Breast epithelium (tissue), 4 donors: ENCODE measurements at places on chromosomes 3 and 15. TPM values are rescaled to one million over a fixed set of nuclear protein-coding genes. Genes with fewer than 3 reads are reported as not detected.
A peak's percentile ranks its signal among the peaks of the same experiment; 100 is the strongest.

DNA sequence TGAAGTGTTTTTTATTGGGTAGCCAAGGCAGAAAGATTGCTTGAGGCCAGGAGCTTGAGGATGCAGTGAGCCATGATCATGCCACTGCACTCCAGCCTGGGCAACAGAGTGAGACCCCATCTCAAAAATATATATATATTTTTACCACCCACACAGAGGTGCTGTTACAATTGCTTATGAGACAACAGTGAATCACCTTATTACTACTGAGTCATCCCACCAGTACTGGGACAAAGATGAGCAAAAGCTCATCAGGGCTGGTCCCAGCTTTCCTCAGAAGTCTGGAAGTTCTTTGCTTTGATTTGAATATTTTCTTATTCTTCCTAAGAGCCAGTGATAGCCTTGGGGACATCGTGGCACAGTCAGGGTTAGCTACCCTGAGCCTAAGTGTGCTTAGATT lies 207.7 kb downstream of the SOX2 start:
- DNase-seq = no peak

- DNase-seq = no peak
These were observed 8.5 kb downstream of the TNK2 start for GRCh38 chr3:195899701-195900435.

The C3orf52 gene
- 23.6 TPM for total RNA-seq

DNA sequence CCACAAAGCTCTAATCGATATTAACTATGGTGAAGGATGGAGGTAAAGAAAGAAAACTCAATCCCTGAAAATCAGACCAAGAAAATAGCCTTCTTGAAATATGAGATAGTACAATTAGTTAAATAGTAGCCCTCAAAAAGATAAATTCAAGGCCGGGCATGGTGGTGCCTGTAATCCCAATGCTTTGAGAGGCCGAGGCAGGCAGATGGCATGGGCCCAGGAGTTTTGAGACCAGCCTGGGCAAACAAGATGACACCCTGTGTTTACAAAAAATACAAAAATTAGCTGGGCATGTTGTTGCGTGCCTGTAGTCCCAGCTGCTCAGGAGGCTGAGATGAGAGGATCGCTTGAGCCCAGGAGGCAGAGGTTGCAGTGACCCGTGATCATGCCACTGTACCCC lies 31.6 kb upstream of the CEP152 start:
- DNase-seq = no peak

DNA sequence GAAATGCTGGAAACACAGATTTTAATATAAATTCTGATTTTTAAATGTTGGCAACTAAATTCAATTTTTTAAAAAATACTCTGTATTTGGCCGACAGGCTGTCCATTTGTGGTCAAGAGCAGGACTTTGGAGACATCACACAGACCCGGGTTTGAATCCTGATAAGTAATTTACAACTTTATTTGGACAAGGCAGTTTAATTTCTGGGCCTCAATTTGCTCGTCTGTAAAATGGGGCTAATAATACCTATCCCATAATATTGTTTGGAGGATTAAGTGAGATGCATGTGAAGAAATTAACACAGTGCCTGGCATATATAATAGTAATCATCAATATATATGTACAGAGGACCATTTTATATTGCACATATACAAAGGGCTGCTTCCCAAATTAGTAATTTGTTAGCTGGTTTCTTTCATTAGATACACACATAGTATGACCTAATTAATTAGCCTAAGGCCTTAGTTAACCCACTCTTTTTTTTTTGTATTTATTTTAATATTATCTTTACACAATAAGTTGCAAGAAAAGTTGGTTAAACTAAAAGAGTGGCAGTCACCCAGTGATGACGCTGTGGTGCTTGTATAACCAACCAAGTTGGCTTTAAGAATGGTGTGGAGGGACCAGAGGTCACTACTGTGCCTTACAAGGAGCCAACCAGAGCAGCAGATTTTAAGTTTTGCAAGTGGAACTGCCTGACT lies 665 bp downstream of the PIGB start:
- no peak for DNase-seq

DNA sequence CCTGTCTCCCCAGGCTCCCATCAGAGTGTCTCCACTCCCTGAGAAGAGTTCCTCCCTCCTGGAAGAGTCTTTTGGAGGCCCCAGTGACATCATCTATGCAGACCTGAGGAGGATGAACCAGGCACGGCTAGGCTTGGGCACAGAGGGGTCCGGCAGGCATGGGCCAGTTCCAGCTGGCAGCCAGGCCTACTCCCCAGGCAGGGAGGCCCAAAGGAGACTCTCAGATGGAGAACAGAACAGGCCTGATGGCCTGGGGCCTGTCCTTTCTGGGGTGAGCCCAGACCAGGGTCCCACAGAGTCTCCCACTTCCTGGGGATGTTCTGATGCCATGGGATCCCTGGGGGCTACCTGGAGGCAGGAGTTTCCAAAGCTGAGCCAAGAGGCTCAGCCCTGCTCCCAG lies 8.5 kb downstream of the SH2D7 start:
- no peak for DNase-seq

The AMOTL2 gene
- 281 TPM for total RNA-seq

The CRTAP gene
- total RNA-seq = 535 TPM

- DNase-seq = no peak
These were observed 8.2 kb upstream of the EPHB3 start for GRCh38 chr3:184553385-184553784.

DNA sequence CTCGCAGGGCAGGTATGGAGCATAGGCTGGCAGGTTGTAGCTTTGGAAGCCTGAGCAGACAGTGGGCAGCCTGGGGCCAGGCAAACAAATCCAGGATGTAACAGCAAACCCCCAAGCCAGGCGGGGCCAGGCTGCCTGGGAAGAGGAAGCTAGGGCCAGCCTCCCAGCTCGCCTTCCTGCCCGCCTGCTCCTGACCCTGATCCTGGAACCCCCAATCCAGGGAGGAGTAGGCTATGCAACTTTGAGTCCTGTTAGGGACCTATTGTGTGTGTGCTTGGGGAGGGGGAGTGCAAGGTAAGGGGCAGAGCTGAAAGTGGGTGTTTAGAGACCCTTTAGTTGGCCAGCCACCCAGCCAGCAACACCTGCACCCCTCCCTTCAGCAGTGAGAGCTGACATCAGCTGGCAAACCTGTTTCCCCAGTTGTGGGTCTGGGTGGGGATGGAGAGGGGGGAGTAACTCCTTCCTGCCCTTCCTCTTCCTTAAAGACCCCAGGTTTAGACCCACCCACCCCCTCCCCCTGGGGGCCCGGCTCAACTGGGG lies 2.5 kb downstream of the NBEAL2 start:
- DNase-seq = peak; percentile 58

DNA sequence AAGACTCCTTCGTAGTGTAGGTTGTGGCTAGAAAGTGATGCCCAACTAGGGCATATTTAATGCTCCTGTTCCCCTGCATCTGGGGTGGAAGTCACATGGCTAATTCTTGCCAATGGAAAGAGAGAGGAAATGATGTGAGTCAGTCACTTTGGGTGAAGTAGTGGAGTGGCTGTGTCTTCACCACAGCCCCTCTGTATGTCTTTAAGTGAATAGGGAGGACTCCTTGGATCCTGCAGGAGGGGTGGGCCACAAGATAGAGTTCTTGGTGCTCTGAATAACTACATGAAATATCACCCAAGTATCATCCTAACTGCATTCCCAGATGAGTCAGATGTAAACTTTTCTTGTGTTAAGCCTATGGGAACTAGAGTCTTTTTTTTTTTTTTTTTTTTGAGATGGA lies 17.8 kb upstream of the MB21D2 start:
- DNase-seq = no peak
